NCI-H345 (cell line): ENCODE measurements at places on chromosomes 3 and 15.

DNA sequence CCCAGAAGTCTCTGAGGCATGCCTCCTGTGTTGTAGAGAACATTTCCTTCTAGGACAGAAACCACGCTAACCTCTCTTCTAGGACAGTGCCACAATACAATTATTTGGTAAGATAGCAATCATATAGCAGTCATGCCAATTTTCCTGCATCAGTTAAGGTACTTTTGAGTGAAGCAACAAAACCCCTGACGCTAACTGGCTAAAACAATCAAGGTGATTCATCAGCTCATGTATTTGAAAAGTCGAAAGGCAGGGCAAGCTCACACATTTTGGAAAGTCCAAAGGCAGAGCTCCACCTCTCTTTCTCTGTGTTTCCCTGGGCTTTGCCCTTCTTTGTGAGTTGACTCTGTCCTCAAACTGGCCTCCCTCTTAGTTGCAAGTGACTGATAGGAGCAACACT, 10.1 kb downstream of the TERC start:
- DNase-seq = no peak

GRCh38 chr3:171122240-171122639, 95.7 kb upstream of the SLC2A2 start:
- DNase-seq = no peak

DNA sequence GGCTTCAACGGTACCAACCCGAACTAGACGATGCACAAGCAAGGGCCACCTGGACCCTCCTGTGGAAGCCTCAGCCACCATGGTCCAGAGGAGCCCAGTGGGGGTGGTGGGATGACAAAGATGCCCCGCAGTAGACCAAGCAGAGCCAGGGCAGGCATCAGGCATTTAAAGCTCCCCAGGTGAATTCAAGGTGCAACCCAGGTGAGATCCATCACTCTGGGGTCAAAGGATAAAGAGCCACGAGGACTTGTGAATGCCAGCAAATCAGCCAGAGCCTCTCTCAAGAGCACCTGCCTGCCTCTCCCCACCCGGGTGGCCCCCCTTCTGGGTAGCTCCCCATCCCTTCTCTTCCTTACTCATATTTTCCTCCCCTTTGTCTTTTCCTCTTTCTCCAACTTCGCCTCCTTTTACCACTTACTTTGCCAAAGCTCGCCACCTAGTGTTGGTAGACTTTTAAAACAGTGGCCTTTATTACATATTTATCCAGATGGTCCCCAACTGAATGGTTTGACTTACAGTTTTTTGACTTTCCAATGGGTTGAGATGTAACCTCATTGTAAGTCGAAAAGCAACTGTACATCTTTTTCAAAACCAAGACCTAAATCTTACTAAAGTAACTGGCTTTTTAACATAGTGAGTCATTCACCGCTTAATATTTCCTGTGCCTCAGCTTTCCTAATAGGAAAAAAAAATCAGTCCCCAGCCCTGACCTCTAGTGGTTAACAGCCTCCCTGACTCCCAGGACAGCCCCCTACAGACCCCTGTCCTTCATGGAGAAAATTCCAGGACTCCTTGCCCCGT, 18.8 kb downstream of the PLA2G4F start:
- DNase-seq = peak; percentile 46

- no peak for DNase-seq
Measured at GRCh38 chr3:54426381-54426780, 304.0 kb downstream of the CACNA2D3 start.

DNA sequence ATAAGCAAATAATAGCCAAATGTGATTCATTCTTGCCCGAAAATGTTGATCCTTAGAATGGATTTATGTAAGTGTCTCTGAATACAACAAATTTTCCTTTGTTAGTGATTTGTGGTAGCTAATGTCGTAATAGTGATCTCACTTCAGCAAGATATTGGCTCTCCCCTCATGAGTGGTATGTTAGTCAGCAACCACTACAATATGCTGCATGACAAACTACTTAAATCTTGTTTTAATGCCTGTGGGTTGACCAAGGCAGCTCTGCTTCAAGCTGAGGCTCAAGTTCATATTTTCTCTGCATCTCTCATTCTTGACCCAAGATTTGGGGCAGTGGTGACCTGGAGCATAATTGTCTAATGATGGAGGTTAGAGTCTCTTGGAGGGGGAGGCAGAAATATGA, 49.8 kb upstream of the GALNT15 start:
- no peak for DNase-seq

DNA sequence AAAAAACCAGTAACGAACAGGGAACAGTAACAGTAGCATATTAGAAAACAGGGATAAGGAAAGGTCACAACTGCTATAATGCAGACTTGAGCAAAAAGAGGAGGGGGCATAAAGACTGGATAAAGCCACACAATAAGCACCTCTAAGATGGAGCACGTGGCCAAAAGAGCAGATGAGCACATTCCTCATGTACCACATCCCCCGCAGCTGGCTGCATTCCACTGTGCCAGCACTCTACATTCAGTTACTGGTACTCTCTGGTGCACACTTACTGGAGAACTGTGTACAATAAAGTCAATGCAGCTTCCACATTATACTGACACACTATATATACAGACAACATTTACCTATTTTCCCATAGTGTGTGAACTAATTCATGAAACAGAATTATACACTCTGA, 64.7 kb downstream of the UBE3A start:
- no peak for DNase-seq

GRCh38 chr3:131033480-131034080, 6.9 kb downstream of the NEK11 start:
- DNase-seq = peak; percentile 46

- DNase-seq = no peak
Measured at GRCh38 chr15:72727154-72727553, 41.1 kb downstream of the BBS4 start.

DNA sequence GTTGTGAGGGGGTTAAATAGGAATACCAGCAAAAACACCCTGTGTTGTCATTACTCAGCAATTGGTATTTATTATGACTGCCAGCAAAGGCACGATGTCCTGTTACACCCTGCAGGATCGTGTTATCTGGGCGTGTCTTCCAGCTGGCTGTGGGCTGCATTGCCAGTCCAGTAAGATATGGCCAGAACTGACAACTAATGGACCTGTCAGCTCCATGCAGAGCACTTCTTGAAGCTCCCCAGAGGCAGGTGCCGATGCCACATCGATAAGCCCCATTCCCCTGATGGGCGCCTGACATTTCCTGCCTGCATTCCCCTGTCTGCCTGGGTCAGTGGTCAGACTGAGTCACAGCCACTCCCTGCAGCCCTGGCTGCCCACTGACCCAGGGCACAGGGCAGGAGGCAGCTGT, 79.7 kb upstream of the RASGRF1 start:
- DNase-seq = no peak

DNA sequence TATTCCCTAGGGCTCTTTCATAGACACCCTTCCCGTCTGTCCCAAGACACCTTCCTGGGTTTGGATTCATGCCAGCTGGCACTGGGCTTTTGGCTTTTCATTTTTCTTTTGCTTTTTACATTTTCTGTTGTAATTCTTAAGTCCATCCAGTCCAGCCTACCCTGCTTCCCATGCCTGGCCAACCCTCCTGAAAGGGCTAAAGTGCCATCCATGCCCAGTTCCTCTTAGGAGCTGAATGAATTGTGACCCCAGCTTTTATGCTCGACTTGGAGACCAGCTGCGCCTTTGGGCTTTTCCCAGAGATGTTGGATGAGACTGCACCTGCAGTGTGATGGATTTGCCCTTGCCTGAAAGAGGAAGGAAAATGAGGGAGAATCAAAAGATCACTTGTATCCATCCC, 25.8 kb downstream of the LRRN1 start:
- DNase-seq = no peak

DNA sequence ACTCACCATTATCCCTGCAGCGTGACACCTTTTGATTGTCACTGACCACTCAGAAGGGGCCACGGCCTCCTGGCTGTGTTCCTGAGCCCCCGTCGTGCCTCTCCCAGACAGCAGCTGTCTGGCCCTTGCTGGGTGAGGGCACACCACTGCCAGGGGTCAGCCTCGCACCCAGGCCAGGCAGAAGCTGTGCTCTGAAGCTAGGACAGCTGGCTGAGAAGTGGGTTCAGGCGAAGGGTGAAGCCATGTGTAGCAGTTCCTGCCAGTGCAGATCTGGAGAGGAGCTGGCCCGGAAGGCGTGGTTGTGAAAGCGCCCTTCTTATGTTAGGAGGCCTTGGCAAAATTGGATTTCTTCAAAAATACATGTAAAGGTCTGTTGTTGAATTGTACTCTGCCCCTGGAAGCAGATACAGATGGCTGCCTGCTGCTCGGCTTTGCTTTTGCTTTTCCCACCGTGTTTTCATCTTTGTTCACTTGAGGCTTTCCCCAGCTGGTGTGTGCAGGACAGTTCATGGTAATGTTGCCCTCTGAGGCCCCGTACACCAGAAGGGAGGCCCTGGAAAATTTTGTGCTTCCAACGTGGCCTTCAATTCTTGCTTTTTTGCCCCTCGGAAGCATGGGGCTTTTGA, 49.1 kb downstream of the KLHL25 start:
- DNase-seq = no peak

DNA sequence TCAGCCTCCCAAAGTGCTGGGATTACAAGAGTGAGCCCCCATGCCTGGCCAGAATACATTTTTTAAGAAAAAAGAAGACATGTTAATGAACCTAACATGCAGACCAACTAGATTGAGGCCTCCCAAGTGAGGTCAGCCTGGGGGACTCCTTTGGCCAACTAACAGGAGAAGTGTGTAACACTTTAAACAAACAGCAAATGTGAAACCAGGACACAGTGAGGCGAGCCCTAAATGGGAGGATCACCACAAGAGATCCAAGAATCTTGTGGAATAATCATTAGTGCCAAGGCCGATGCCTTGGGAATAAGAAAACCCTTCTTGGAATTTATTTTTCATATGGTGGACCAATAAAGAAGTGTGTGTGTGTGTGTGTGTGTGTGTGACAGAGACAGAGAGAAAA, 73.9 kb downstream of the ATP10A start:
- no peak for DNase-seq

- DNase-seq = no peak
Measured at GRCh38 chr15:72161361-72162132, 36.0 kb downstream of the GRAMD2A start.

- DNase-seq = no peak
Measured at GRCh38 chr3:124802702-124803101, 72.5 kb downstream of the UMPS start.

GRCh38 chr15:55555089-55555488, 33.1 kb downstream of the PYGO1 start:
- no peak for DNase-seq

GRCh38 chr3:34102288-34102687, 303.9 kb downstream of the PDCD6IP start:
- DNase-seq = no peak

DNA sequence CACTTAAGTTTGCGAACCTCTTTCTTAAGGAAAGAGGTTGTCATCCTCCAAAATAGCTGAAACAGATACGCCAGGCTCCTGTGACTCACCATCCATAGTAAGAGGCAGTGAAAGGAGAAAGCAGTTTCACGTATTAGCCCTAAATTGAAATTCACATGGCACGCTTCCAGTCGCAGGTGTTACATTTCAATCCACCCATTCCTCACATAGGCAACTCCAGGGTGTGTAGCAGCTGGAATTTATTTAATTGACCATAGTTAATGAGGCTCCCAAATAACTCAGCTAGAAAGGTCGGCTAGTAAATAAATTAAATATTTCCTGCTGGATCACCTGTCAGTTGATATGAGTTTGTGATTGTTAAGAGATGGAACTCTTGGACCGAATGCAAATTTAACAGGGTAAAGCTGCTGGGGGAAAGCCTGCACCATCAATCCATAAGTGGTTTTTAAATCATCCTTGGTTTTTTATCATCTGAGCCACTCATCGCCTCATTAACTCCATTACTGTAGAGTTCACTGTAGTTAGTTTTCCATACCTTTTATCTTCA, 19.6 kb downstream of the NSUN3 start:
- DNase-seq = peak; percentile 7

DNA sequence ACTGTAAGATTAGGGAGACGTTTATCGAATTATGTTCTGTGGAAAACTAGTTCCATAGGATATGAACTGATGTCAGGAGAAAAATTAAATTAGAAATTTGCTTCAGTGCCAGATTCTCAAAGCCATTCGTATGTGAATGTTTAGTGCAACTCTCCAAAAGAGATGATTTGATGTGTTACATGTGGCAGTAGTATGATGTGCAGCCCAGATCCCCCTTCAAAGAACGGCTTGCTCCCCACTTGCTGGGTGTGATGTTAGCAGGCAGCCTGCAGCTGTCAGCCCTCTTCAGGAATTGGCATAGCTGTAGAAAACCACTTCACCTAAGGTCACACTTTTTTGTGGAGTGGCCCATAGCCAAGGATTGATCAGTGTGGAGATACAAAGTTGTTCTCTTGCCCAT, 127.0 kb upstream of the CCDC54 start:
- no peak for DNase-seq

DNA sequence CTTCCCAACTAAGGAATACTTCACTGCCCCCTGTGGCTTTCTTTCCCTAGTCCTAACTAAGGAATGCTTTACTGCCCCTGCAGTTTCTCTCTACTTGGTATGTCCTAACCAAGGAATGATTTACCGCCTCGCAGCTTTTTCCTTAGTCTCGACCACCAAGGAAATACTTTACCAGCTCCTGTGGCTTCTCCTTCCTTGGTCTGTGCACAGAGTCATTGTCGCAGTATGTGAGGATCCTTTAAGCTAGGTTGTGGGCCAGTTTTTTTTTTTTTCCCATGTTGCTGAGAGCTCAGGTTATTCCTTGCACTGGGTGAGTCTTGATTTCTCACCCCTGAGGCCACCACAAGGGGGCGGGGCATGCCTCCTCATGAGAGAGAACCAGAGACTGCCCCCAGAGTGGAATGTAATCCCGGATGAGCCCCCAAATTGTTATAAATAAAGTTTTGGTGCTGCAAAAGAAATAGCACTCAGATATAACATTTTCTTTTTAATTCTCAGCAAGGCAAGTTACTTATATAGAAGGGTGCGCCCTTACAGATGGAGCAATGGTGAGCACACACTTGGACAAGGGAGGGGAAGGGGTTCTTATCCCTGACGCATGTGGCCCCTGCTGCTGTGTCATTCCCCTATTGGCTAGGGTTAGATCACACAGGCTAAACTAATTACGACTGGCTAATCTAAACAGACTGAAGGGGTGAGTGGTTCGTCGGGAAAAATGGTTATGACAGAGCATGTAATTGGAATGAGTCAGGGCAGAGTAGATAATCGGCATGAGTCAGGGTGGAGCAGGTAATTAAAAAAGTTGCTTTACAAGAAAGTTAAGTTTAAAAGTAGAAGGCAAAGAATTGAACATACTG, 27.0 kb downstream of the NDUFB4 start:
- no peak for DNase-seq

DNA sequence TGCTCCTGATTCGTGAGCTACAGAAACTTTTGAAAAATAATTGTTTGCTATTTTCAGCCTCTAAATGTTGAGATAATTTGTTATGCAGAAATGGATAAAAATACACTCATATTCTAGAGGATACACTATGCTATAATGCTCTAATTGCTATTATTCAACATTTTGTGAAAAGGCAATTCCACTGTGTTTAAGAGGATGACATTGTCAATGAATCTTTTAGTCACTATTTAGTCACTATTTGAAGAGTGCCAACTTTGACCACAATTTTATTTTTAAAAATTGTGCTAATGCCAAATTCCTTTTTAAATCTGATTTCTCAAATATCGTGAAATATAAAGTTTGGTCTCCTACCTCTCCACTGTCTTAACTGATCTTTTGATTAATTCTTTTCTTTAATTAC, 604.9 kb upstream of the KCNMB2 start:
- DNase-seq = no peak
